ENCODE measurements at places on chromosomes 5 and 9.
A peak's percentile ranks its signal among the peaks of the same experiment; 100 is the strongest.

DNA sequence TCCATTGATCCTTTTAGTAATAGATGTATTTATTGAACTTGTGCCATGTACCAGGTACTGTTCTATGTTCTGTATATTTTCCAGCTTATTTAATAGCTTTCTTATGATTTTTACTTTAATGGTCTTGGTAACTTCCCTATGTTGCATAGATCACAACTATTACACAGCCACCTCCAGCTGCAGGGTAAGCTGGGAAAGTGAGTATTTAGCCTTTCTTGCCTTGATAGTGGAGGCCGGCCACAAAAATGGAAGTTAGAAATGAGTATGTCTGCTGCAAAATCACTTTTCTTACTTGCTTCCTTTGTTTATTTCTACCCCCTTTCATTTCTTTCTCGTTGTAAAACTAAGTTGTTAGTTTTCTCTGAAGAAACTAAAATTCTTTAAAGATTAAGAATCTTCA lies 43.1 kb upstream of the ANKDD1B start:
- DNase-seq, result no peak

DNA sequence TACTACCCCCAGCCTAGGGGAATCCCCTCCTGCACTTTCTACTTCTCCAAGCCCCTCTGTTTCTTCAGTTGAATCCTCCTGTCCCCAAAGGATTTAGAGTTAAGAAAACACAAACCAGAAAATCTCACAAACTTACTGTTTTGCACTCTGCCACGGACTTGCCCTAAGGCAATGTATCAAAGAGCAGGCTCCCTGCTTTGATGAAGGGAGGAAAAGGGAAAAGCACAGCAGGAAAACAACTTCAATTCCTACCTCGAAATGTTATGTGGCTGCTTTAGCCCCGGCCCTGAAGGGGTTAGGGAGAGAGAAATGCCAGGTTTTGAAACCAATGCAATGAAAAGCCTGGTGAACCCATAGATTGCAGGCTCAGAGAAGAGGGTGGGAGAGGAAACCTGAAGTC lies 254.7 kb downstream of the MAN2A1 start:
- DNase-seq, result no peak

DNA sequence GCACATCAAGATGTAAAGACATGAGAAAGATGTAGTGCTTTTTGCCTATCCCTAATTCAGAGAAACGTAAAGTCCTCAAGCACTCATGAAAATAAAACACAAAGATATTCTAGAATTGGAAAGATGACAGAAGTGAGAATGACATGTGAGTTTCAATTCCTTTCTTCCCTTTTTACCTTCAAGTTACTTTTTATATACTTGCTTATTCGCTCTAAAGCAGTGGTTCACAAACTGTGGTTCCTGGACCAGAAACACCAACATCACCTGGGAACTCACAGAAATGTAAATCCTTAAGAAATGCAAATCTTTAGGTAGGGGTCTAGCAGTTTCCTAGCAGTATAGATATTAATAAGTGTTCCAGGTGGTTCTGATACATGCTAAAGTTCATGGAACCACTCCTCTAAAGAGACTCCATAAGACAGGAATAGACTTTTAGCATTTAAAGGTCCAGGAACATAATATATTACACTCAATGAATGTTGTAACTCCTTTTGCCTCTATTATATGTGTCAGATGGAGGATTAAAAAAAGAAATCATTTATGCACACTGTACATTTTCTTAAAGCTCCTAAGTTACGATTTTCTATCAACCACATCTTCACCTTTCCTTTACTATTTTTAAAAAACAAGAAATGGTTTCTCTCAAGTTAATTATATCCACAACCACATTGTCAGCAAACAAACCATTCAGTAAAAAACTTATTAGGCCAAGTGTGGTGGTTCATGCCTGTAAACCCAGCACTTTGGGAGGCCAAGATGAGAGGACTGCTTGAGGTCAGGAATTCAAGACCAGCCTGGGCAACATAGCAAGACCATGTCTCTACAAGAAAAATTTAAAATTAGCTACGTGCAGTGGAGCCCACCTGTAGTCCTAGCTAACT lies 39.9 kb downstream of the ERP44 start:
- DNase-seq, result no peak

DNA sequence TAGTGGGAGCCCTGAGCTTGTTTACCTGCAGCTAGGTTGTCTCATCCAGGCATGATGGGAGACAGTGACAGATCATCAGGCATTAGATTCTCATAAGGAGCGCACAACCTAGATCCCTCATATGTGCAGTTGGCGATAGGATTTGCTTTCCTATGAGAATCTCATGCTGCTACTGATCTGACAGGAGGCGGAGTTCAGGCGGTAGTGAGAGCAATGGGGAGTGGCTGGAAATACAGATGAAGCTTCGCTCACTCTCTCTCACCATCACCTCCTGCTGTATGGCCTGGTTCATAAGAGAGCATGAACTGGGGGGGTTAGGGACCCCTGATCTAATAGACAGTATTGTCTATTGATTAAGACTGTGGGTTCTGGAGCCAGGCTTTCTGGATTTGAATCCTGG lies 24.9 kb downstream of the SMAD5 start:
- no peak for DNase-seq

- DNase-seq, result no peak
Observed at GRCh38 chr5:109416882-109417281, 7.1 kb upstream of the PJA2 start.

DNA sequence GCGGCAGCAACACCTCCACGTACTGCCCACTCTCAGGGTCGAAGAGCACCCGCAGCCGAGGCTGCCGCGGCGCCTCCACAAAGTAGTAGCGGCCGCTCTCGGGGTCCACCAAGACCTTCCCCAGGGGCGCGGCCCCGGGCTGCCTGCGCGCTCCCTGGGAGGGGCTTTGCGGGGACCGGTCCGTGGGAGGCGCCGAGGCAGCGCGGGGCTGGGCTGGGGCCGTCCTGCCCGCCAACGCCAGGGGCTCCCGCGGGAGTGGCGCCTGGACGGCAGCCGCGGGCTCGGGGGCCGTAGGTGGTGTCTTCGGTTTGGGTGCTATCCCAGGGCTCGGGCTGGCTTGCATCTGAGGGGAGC lies 2.6 kb upstream of the MZB1 start:
- no peak for DNase-seq

GRCh38 chr5:142939884-142940283 lies 169.7 kb downstream of the ARHGAP26 start:
- no peak for DNase-seq

- no peak for DNase-seq
Observed at GRCh38 chr5:177142098-177142611, 8.6 kb downstream of the NSD1 start.

DNA sequence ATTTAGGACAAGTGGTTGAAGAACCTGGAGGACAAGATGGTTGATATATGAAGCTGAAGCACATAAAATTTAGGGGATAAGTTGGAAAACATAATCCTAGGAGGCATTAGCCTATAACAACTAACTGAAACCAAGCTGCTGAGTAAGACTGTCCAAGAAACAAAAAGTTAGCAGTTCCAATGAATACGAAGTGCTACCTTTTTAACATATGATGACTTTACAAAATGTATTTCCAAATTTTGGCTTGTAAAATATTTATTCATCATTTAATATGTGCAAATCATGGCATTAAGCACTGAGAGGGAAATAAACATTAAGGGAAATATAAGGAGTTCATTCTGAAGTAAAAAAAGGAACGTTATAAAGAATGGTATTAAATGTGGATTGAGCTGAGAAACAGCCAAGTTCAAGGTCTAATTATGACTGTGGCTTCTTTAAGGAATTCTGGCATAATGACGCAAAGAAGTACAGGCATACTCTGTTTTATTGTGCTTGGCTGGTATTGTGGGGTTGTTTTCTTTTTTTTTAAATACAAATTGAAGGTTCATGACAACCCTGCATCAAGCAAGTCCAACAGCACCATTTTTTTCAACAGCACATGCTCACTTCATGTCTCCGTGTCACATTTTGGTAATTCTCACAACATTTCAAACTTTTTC lies 7.7 kb downstream of the RAPGEF6 start:
- DNase-seq, result no peak

DNA sequence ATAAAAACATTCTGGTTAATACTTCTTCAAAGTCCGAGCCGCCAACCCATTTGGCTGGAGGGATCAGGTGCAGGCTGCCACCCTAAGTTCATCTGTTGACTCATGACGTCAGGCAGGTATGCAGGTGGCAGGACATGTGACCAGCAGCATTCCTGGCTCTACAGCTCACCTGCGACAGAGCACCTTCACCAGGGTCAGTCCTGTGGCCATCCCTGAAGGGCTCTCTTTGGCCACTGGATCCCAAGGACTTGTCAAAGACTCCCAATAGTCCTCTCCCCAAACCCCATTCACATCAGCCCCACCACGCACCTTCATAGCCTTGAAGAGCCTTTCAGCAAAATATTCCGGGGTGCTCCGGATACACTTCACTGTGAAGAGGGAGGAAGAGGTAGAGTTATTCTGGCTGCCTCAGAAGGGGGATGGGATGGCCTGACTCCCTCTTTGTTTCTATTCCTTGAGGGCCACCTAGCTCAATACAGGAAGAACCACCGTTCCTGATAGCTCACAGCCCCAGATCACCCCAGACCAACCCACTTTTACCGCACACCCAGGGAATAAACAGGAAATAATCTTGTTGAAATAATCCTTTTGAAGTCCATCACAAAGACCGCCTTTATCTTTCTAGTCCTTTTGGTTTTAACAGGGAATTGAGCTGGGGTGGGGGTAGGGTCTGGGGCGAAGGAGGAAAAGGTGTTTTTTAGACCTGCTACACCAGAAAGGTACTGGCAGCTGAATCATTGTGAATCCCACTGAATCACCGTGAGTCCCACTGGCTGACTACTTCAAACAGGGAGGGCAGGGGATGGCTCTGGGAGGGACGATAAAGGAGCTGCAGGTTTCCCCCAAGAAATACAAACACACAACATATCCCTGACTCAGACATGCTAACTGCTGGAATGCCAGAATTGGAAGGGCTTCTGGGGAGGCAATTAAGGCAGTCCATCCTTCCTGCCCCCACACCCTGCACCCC lies 26.4 kb downstream of the ANXA6 start:
- DNase-seq, result no peak

DNA sequence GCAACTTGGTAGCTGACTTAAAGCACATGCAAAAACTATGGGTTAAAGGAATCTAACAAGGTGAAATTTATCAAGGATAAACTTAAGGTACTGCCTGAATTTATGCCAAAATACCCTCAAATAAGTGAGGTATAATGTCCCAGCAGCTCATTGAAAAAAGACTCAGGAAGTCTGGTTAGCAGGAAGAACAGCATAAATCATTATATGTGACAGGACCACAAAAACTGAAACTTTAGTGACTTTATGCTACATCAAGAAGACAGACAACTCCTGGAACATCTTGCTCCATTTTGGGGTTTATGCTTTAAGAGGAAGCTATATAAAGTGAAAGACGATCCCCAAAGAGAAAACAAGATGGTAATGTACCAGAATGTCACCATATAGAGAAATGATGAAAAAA lies 282.4 kb upstream of the ZNF462 start:
- no peak for DNase-seq

DNA sequence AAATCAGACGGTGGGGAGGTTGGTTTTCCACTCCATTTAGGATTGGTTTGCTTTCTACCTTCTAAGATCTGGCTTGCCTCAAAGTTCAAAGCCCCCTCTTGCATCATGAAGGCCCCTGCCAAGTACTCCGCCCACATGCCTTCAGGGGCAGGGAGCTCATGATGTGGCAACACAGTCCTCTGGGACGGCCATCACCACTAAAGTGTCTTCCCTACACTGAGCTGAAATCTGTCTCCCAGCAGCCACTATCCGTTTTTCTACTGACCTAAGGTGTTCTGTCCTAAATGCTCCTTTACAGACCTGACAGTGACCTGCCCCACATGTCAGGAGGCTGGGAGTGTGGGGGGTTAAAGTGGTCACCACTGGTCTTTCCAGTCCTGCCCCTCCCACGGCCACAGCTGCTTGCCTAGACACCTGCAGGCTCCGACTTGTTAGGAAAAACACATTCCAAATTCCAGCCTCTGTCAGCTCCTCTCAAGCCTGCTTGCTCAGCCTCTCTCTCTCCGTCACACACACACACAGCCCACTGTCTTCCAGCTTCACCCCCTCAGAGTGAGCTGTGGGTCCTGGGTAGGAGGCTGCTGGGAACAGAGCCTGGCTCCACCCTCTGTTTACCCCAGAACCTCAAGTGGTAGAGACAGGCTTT lies 44.9 kb downstream of the SHB start:
- DNase-seq, result no peak

DNA sequence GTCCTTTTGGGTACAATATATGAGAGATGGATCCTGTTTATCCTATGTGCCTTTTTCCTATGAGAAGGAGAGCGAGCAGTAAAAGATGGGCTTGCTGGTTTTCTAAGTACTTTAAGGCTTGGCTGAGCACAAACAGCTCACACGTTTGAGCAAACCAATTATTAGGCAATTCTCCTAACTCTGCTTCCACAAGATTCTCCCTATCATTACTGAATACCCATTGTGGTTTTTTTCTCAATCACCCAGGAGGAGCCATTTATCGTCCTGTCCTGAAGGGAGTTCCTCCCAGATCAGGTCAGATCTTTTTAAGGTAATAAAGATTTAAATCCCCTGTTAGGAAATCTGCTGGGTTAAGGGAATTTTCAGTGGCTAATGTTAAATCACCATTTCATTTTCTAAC lies 19.4 kb upstream of the C1QTNF3 start:
- DNase-seq, result no peak

- peak; percentile 61 for DNase-seq
Observed at GRCh38 chr9:2622461-2623287, 1.1 kb downstream of the VLDLR start.

DNA sequence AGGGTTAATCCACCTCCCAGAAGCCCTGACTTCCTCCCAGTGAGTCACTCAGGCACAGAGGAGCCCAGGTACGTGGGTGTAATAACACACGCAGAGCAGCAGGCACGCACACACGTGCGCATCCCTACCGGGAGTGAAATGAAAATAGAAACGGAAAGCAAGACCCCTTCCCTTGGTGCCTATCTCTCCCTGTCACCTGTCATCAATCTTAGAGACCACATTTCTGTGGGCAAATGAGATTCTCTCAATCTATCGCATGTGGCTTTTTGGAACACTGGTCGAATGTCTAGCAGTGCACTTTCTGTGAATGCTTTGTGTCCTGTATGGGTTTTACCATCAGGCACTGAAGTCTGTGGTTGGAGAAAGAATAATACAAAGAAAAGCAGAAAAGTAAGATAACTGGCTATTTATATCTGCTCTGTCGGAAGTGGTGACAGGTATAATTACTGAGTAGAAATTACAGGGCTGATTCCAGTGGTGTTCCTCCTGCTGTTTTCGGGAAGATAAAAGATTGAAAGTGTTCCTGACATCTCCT lies 137.7 kb upstream of the GRIA1 start:
- no peak for DNase-seq

Data from nephron progenitor cell (in vitro differentiated cells).